ENCODE measurements at places on chromosomes 16 and 17.

DNA sequence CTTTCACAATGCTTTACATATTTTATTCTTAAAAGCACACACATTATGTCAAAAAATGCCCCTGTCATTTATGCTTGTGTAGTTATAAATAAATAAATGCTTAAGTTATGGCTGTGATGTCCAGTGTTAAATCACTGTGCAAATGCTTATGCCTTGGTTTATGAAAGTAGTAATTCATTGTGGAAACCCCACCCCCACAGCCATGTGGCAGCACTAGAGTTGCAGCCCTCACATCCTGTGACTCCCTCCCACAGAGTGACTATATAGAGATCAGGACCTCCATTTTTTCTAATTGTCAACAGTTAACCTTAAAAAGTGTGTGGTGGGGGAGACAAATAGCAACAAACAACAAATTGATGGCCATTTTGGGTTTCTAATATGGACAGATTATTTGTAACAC is 2.4 kb downstream of the SKAP1 start:
- DNase-seq = peak; percentile 70

DNA sequence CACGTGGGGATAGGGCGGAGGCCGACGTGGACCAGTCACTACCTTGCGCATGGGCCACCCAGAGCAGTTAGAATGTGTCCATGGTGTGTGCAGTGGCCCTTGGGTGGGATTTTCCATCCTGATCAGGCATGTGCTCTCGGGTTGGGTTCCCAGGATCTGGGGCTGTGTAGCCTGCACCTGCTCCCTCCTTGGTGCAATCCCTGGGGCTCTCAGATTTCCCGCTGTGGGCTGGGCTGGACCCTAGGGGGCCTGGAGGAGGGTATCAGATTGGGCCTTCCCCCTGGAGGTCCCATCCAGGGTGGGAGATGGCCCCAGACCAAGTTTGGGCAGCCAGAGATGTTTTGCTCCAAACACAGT is 1.3 kb downstream of the SMTNL2 start:
- no peak for DNase-seq

GRCh38 chr17:78774453-78774852 is 7.6 kb downstream of the CYTH1 start:
- no peak for DNase-seq

- DNase-seq = peak; percentile 92
Measured at GRCh38 chr17:19004421-19005136, at the start of gene FAM83G. TSS of gene FAM83G (minus strand) at chr17:19004764. CDS start at chr17:19004041, 723 bp downstream.

GRCh38 chr17:80633994-80634566 is 89.4 kb downstream of the RPTOR start:
- no peak for DNase-seq

GRCh38 chr17:20302246-20302917 is 165.0 kb downstream of the LGALS9B start:
- no peak for DNase-seq

- DNase-seq = no peak
Measured at GRCh38 chr17:9309216-9309615, 266.4 kb downstream of the STX8 start.

DNA sequence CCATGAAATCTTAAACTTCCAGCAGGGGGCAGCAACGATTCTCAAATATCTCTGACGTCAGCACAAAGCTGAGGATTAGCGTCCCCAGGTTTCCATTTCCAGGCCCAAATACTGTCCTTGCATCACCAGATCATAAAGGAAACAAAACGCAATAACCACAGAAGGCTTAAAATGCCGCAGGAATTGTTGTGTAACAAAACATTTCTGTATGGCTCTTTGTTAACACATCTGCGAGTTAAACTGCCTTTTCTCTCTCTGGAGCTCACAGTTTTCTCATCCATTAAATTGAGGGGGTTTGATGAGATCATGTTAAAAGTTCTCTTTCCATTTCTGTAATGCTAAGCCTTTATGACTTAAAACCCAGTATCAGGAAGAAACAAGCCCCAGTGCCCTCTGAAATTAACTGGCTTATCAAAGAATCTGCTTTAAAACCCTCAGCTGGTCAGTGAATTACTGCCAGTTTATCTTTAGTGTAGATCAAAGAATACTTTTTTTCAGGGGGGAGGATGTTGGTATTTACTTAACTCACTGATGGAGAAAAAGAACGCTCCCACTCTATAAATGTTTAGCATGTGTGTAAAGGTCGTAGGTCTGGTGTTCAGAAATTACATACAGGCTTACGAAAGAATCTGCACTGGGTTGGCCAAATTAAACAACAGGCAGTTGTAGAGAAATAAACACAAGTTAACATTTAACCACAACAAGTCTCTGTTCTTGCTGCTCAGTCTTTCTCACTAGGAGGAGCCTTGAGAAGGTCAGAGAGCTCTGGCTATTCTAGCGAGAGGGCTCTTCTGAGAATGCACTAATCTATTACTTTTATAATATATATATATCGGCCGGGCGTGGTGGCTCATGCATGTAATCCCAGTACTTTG is 10.6 kb upstream of the TERF2 start:
- peak; percentile 75 for DNase-seq

- no peak for DNase-seq
Measured at GRCh38 chr16:82979406-82980111, 352.8 kb downstream of the CDH13 start.

- DNase-seq = peak; percentile 19
Measured at GRCh38 chr17:81309140-81309858, 14.2 kb upstream of the SLC38A10 start.

DNA sequence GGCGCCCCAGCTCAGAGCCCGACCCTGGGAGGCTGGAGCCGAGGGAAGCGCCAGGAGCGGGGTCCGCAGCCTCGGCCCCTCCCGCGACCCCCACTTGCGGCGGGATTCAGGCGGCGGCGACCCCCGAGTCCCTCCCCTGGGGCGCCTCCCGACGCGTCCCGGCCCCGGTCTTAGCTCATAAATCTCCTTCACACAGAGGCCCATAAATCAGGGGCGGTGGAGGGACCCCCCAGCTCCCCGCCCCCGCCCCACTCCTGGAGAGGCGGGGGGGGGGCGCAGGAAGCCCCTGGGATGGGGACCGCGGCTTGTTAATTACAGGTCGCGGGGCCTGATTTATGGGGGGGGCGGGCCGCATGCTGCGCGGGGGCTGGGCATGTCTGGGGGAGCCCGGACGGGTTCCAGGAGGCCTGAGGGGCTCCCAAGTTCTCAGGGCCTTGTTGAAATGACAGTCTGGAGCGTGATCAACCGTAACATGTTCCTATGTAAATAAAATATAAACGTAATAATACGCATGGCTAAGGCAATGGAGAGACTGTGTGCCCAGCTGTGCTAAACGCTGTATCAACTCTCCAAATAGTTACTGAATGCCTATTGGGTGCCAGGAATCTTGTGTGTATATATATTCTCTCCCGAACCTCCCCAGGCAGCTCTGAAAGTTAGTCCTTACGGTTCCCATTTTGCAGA is 10.0 kb upstream of the BHLHA9 start:
- DNase-seq = no peak

- no peak for DNase-seq
Measured at GRCh38 chr17:45848868-45849535, 4.3 kb downstream of the SPPL2C start.

DNA sequence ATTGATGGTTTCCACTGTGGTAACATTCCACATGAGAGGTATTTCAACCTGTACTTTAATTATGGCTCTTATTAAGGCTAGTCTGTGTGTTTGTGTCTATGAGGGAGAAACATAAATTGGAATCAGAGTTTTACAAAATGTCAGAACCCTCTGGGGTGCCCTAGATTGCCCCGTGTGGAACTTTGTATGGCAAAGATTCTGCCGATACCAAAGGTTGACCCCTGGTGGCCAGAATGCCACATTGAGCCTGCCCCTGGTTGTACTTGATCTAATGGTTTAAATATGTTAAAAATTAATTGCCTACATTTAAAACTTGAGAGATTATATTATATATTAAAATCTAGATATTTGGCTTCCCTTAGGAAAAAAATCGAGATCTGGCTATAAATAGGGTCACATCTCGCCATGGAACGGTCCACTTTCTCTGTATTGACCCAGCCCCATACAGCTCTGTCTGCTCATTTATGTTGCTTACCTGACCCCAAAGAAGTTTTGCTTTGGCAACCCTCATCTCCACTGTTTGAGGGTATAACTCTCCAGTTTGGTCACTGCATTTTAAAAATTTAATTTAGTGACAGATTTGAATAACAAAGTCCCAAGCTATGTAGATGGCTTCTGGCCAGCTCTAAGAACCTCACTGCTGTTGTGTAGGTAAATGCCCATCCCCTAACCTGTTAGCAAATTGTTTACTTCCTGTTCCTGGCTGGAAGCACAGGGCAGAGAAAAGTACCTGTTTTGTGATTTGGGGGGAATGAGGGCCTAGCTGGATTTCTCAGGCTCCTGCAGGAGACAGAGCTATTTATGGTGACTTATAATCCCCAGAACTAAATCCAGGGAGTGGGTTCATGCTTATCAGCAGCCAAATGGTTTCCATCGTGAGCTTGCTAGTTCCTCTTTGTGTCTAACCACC is 95.0 kb downstream of the PLCG2 start:
- DNase-seq = peak; percentile 56

GRCh38 chr16:8564934-8565345 is 25.4 kb downstream of the TMEM114 start:
- DNase-seq = no peak

DNA sequence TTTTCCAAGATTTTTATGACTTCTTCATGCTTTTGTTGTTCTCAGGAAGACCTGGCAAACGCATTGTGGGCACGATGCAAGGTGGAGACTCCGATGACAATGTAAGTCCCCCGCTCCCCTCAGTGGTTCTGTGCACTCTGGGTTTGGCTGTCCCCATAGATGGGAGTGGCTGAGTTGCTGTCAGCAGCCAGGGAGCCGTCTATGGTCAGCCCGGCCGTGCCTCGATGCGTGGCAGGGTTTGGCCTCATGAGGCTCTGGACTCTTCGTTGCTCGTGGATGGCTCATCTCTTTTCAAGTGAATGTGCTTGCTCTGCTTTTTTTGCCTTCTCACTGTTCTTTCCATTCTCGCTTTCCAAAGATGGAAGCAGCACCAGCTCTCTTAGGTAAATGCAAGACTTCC is 31.9 kb downstream of the CLUAP1 start:
- DNase-seq = no peak

DNA sequence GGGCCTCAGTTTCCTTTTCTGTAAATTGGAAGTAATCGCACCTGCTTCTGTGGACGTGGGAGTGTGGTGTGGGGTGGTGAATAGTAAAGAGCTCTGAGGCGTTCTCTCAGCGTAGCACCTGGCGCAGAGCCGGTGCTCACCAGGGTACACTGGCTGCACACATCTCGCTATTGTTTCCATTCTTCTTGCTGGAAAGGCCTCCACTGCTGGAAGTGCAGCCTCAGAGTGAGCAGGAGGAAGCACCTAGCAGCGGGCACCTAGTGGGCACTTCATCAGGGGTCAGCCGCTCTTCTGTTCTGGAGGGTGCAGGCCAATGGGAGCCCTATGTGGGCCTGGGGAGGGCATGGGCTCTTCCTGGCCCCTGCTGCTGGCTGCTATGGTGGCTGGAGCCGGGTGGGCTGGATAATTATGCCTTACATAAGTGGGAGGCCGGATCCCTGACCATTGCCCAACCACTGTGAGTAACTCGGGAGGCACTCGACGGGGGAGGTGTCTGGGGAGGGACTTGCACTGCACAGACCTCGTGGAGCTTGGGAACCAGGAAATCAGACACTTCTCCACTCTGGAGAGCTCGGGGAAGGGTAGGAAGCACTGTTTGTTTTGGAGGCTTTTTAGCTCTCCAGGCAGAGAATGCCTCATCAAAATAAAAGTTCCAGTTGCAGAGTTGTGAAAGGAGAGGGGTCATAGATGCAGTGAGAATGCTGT is 1.7 kb downstream of the MAP2K3 start:
- DNase-seq = no peak

DNA sequence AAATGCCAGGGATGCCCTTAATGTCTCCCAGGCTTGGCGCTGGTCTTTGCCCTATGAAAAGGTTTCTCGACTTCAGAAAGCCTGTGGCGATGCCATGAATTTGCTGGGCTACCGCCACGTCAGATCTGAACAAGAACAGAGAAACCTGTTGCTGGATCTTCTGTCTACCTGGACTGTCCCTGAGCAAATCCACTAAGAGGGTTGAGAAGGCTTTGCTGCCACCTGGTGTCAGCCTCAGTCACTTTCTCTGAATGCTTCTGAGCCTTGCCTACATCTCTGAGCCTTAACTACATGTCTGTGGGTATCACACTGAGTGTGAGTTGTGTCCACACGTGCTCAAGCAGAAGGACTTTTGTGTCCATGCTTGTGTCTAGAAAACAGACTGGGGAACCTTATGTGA is 11.4 kb downstream of the CHST4 start:
- DNase-seq = peak; percentile 2

DNA sequence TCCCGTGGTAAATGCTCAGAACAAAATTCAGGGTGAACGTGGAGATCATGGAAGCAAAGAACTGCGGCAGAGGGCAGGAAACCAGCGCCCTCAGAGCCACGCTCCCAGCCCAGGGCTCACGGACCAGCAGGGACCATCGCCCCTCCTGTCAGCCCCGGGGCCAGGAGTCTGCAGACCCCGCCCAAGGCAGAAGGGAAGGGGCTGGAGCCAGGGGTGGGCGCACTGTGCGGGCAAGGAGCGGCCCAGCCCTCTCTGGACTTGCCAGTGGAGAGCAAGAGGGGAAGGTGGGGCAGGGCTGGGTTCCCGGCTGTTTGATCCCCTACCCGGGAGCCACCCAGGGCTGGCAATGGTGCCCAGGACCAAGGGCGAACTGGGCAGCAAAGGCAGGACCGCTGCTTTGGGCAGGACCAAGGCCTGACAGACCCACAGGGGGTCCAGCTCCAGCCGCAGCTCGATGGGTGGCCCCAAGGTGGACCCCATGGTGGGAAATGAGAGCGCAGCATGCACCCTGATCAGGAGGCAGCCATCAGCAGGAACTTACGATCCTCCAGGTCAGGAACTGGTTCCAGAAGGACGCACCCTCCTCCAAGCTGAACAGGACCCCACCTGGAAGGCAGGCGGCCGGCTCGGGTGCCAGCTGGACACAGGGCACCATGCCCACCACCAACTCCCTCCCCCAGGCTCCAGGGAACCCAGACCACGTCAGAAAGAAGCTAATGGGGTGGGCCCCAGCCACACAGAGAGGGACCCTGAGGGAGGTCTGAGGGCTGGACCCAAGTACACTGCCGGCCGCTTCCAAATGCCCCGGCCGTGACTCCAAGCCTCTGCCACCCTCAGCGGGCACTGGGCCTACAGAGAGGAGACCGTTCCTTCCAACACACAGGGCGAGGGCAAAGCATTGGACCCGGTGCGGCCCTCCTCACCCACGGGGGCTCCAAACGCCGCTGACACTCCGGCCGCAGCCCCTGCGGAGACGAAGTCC is 11.1 kb upstream of the CCDC154 start:
- DNase-seq = no peak
